GM23338 (cell line): ENCODE measurements at places on chromosomes 2 and 18.
A peak's percentile ranks its signal among the peaks of the same experiment; 100 is the strongest.

DNA sequence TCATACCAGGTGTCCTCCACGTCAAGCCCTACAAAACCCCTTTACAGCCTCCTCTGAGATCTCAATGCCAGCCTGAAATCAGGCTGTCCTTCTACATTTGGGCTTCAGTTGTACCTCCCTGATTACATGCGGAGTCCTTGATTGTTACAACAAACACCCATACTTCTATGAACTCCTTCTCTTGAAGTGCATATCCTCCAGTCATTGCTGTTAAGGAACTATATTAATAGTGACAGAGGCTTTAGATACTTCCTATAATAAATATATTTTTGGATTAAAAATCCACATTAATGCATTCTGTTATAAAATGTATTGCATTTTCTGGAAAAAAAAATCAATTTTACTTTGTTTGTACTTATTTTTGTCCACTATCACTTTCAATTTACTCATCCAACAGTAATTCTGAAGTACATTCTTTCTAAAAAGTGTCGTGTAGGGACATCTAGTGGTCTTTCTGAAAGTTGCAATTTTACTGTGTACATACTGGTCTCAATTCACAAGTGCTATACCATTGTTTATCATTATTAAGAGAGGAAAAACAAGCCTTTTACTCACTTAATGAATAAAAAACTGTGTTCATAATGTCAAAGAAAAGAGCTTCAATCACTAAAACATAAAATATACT, 316.4 kb downstream of the DSEL start:
- peak; percentile 69 for DNase-seq

DNA sequence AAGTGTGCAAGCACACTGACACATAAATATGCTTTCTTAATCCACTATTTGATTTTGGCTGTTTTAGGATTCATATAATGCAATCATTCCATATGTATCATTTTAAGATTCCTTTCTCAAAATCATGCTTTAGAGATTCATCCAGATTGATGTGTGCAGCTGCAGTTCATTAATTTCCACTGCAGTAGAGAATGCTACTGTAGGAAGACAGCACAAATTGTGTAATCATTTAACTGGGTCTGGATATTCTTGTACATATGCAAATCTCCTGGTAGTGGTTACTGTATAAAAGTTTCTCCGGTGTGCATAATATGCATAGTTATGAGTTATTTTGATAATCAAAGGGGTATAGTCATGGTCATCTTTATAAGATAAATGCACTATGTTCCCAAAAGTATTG, 502.5 kb upstream of the ACVR2A start:
- no peak for DNase-seq

GRCh38 chr2:215657844-215658243, 222.0 kb upstream of the FN1 start:
- no peak for DNase-seq

DNA sequence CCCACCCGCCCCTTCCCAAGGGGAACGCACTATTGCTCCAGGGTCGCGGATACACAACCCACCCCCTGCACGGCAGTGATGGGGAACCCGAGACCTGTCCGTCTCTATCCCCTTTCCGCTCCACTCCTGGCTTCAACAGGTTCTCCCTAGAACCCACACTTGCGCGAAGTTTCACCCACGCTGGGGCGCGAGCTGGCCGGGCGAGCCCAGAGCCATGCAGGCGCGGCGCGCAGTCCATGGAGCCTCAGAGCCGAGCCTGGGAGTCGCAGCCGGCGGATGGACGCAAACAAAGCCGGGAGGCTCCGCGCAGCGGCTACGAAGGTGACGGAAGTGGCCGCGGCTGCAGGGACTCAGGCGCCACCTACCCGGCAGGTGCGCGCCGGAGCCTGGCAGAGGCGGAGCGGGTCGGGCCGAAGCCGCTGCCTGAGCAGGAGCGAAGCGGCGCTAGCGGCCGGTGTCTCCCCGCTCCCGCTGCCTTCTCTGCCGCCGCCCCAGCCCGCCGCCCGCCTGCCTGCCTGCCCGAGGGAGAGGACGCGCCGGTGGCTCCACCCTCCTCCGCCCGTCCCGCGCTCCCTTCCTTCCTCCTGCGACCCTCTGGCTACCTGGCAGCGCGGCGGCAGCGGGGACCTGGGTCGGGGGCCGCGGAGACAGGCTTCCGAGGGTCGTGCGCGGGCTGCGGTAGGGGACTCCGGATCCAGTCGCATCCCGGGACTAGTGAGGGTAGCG, 14.0 kb downstream of the ALPG start:
- DNase-seq = peak; percentile 77

DNA sequence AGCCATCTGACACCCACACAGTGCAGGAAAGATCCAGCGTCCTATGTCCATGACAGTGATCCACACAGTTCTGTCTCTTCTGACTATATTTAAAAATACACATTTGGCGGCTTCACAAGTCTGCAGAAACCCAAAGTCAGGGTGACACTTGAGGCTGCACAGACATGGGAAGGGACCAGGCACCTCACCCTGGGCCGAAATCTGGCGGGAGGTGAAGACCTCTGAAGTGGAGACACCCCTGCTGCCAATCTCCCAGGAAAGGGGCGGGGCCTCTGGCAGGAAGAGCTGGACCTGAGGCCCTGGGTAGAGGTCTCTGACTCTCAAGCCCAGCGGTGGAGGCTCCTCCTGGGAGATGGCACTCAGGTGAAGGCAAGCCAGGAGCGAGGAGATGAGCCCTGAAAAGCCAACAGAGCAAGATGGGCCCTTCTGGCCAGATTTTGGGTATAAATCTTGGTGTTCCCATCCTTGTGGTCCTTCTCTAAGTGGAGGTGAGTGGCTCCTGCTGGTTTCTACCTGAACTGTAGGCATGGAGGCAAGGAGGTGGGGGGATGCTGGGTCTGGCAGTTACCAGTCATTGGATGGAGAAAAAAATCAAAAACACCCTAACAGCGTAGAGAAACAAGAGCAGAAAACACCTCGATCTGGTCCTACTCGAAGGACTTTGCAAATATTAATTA, 248.4 kb downstream of the HDAC4 start:
- DNase-seq = no peak

DNA sequence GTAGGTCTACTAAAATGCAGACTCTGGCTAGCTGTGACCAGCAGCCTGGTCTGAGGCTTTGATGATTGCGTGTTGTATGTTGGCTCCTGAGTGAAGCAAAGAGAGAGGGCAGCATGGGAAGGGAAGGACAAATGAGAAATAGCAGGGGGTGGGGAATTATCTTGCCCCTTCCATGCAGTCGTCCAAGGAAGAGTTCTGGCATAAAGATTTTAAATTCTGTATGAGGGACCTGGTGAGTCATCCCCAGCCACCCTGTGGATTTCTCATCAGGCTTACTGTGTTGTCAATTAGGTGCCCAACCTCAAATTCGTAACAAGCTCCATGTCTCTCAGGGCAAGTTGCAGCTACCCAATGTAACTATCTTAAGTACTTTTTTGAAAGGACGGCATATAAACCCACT, 72.1 kb upstream of the NOSTRIN start:
- DNase-seq = peak; percentile 42

GRCh38 chr2:24489465-24490180, 1.4 kb upstream of the NCOA1 start:
- peak; percentile 55 for DNase-seq

DNA sequence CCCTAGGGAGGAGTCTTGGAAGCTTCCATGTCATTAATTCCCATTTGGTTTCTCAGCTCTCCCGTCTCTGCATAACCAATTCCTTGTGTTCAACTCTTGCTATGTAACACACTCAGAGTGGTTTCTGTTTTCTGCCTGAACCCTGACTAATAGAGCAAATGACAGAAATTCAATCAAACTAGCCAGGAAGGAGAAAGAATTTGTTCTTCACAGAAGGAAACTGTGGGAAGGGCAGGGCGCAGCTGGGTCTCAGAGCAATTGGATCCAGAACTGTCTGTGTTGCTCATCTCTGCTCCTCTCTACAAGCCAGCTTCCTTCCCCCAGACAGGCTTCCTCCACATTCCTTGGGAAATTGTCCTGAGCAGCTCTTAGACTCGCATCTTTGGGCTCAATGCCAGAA, 269.8 kb downstream of the TNS1 start:
- no peak for DNase-seq

DNA sequence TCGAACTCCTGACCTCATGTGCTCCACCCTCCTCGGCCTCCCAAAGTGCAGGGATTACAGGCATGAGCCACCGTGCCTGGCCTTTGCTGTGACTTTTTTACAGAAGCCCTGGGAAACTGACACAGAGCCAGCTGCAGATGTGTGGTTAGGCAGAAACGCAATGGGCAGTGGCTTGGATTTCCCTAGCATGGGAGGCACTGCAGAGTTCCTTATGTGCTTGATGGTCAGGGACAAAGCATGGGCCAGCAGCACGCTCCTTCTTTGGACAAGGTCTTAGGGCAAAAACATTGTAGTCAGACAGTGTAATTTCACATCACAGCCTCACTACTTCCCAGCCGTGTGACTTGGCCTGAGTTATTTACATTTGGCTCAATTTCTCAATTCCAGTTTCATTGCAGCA, 153.9 kb downstream of the RNF144A start:
- DNase-seq = no peak

DNA sequence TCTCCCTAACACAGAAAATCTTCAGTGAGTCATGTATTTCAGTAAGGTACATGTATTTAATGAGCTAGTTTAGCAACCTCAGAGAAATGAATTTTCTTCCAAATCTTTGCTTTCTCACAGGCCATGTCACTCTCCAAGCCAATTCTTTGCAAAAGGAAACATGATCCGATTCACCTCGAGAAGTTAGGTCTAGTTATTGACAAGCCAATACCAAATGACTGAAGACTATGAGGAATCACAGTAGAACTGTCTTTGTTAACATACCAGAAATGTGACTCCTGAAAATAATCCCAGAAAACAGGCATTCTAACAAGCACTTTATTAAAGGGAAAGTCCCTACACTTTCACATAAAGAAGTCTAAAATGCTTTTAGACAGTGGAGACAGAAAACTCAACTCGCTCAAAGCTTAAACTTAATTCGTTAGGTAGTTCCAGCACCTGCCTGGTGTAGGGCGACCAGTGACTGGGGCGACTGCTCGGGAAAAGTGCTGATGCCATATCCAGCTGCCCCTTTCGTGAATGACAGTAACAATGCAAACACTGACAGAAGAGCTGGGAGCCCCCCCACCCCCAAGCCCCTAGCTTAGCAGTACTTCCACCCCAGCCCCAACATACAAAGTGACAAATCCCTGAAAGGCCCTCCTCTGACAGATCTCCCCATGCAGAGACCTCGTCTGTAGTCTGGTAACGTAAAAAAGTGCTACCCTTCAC, 1.8 kb downstream of the MEMO1 start:
- DNase-seq = peak; percentile 19

- no peak for DNase-seq
These were observed 418.9 kb downstream of the EPHA4 start for GRCh38 chr2:221153226-221153625.
